Activated CD8-positive, alpha-beta memory T cell treated with anti-CD3 and anti-CD28 coated beads for 4 hours (primary cell): ENCODE measurements at places on chromosomes 2 and 18.

GRCh38 chr18:76708071-76708721, 114.2 kb upstream of the ZNF236 start:
- no peak for DNase-seq

DNA sequence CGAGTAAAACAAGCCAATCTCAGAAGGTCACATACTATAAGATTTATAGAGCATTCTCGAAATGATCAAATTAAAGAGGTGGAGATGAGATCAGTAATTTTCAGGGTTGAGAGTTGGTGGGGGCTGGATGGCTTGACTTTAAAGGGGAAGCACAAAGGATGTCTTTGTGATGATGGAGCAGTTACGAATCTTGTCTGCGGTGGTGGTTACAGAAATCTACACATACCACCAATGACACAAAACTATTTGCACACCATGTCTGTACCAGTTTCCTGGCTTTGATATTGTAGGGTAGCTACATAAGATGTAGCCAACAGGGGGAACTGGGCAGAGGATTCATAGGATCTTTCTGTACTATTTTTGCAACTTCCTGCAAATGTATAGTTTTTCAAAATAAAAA, 190.6 kb upstream of the SMIM21 start:
- DNase-seq, result no peak

DNA sequence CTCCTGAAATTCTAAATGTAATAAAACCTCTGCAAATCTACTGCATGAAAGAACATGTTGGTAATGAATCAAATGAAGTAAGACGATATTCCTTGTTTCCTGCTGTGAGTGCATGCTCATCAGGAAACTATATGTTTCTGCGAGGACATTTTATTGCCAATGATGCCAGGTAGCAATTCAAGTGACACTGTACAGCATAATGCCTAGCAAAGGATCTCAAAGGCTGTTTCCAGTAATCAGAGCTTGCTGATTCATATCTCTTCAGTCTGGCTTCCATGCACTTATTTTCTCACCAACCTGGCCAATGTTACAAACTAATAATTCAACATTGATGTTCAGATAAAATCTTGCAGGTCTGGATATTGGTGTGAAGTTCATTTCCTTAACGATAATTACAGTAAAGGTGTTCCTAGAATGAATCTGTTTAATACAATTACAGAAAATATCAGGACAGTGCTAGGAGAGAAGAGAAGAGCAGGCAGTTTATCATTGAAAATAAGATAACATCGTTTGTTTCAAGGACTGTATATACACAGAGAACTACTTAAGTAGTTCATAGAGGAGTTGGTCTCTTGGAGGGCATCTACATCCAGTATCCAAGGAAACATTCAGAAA, 568.5 kb upstream of the SOX11 start:
- DNase-seq, result no peak

DNA sequence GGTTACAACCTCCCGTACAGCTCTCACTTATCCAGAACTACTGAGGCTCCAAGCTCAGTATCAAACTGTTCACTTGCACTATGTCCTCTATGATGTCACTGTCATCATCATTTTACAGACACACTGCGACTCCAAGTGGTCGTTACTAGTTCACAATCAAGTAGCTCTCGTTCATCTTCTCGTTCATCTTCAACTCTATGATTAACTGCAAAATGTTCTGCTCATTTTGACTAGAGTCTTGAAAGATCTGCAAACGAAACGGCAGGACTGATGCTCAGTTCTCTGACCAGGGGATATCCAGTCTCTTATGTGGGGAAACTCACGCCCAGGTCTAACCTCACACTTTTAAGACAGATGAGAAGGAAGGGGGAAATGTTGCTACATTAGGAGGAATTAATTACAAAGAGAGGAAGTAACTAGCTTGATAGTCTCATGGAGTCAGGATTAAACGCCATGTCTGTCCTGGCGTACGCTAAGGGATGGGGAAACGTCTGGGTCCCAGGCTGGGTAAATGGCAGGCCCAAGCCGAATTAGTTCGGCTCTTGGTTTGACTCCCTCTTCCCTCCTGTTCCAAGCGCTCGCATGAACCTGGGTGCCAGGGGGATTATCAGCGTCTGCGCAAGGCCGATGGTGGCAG, 794 bp upstream of the CHCHD5 start:
- DNase-seq, result no peak

- no peak for DNase-seq
Observed at GRCh38 chr2:66730441-66730840, 295.5 kb downstream of the MEIS1 start.

DNA sequence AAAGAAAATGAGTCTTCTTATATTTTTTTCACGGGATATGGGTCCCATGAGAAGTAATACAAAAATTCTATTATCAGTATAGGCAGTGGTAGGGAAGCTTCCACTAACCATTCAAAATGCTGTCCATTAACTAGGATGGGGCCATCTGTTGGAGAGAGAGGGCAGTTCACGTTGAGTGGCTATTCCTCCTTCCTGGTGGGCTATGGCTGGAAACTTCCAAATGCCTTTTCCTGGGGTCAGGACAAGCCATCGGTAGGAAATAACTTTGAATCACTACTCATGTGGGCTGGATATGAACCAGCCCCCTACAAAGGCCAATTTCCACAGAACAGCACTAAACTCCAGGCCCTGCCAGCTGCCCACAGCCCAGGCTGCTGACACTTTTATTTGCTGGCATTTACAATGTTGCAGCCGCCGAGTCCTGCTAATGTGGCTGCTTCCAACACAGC, 156.1 kb upstream of the HNRNPA3 start:
- DNase-seq, result no peak

- DNase-seq, result no peak
Observed at GRCh38 chr2:235658351-235659174, 164.7 kb downstream of the AGAP1 start.

- DNase-seq, result no peak
Observed at GRCh38 chr2:176984987-176985386, 227.6 kb upstream of the HNRNPA3 start.
